ENCODE measurements at places on chromosomes 7 and 10. TPM values are rescaled to one million over a fixed set of nuclear protein-coding genes. Genes with fewer than 3 reads are reported as not detected.

GRCh38 chr7:32073533-32073932 lies 3.3 kb upstream of the PDE1C start:
- peaks cover 35% of the 10 kb centered on the region for H3K27me3 ChIP-seq
- H3K27ac ChIP-seq: no peak overlapping the region
- no peak overlapping the region for H3K4me3 ChIP-seq
- H3K36me3 ChIP-seq: no peaks in the 10 kb centered on the region

DNA sequence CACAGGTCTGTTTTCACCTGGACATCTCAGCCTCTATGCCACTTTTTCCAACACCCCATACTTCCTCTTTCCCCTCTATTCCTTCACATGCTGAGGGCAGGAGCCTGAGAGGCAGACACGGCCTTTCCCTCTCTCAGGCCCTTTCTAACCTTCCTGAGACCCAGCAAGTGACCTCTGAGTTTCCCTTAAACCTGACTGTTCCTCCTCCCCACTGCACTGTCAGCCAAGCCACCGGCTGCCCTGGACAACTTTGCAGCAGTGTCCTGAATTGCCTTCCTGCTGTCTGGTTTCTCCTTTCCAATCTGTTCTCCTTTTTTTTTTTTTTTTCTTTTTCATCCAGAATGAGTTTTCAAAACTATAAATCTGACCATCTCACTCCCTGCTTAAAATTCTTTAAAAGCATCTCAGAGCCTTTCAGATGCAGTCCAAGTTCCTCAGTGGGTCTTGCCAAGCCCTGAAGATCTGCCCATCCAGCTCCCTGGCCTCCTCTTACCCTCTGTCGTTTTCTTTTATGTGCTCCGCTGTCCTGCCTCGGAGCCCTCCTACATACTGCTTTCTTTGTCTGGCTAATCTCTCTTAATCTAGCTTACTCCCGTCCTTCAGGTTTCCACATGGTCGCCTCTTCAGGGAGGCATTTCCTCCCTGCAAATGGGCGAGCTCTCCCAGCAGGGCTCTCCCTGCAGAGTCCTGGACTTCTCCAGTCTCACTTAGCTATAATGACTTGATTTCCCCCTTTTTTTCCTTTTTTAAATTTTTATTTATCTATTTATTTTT lies 30.5 kb downstream of the SLC13A4 start:
- no peak overlapping the region for H3K27ac ChIP-seq
- H3K36me3 ChIP-seq: no peaks in the 10 kb centered on the region
- DNase-seq: no peak
- H3K4me3 ChIP-seq: no peak overlapping the region

GRCh38 chr10:7231509-7232414 lies 179.1 kb downstream of the SFMBT2 start:
- DNase-seq: no peak
- peaks cover 8% of the 10 kb centered on the region for H3K4me1 ChIP-seq
- H3K36me3 ChIP-seq: peaks cover 45% of the 10 kb centered on the region
- H3K27me3 ChIP-seq: no peaks in the 10 kb centered on the region

DNA sequence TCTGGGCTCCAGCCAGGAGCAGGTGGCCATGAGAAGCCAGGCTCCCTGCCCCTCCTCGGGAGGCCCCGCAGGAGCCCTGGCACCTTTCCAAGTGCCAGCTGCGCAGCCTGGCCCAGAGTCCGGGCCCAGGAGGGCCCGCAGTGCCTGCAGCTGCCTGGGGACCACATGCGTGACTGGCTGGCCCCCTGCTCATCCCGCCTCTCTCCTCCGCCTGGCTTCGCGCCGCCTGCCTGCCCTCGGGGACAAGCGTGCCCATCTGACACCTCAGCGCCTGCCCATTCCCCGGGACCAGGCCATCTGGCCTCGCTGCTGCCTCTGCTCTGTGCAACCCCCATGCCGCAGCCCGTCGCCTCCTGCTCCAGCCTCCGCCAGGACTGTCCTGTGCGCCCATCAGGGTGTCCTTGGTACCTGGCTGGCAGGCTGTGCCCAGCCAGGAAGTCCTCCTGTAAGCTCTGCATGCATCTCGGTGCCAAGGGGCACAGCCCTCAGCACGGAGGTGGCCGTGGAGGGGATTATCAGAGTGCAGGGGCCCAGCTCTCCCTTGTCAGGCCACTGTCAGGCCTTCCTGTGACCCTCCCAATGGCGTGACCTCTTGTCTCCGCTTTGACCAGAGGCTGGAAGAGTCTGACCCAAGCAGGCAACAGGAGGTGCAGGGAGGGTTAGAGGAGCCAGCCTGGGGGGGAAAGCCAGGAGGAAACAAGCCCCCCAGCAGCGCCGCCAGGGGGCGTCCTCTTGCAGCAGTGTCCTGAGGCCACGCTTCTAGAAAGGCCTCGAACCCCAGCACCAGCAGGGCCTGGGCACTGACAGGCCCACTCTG lies 50.5 kb downstream of the TMEM209 start:
- H3K4me3 ChIP-seq: no peak overlapping the region
- H3K27ac ChIP-seq: no peak overlapping the region
- peaks cover 9% of the 10 kb centered on the region for H3K27me3 ChIP-seq
- no peaks in the 10 kb centered on the region for H3K4me1 ChIP-seq

Gene ATAD1
- total RNA-seq: 47.4 TPM

DNA sequence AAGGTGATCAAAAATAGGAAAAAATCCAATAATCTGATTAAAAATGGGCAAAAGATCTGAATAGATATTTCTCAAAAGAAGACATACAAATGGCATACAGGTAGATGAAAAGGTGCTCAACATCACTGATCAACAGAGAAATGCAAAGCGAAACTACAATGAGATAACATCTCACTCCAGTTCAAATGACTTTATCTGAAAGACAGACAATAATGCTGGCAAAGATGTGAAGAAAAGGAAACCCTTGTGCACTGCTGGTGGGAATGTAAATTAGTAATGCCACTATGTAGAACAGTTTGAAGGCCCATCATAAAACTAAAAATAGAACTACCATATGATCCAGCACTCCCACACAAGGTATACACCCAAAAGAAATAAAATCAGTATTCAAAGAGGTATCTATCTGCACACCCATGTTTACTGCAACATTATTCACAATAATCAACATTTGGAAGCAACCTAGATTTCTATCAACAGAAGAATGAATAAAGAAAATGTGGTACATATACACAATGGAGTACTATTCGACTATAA lies 85.0 kb downstream of the LRRN3 start:
- DNase-seq: no peak
- H3K4me3 ChIP-seq: no peak overlapping the region
- H3K27me3 ChIP-seq: no peaks in the 10 kb centered on the region
- H3K36me3 ChIP-seq: peaks cover 12% of the 10 kb centered on the region
- H3K27ac ChIP-seq: no peak overlapping the region
- H3K4me1 ChIP-seq: peaks cover 14% of the 10 kb centered on the region

- no peaks in the 10 kb centered on the region for H3K4me1 ChIP-seq
- H3K27ac ChIP-seq: no peak overlapping the region
- peaks cover 8% of the 10 kb centered on the region for H3K27me3 ChIP-seq
- no peak for DNase-seq
- H3K4me3 ChIP-seq: no peak overlapping the region
Observed at GRCh38 chr10:113524539-113525490, 28.0 kb upstream of the HABP2 start.

- peaks cover 14% of the 10 kb centered on the region for H3K4me1 ChIP-seq
- H3K27me3 ChIP-seq: no peaks in the 10 kb centered on the region
- no peak overlapping the region for H3K4me3 ChIP-seq
- DNase-seq: no peak
Observed at GRCh38 chr7:157436076-157436475, 99.3 kb downstream of the DNAJB6 start.

DNA sequence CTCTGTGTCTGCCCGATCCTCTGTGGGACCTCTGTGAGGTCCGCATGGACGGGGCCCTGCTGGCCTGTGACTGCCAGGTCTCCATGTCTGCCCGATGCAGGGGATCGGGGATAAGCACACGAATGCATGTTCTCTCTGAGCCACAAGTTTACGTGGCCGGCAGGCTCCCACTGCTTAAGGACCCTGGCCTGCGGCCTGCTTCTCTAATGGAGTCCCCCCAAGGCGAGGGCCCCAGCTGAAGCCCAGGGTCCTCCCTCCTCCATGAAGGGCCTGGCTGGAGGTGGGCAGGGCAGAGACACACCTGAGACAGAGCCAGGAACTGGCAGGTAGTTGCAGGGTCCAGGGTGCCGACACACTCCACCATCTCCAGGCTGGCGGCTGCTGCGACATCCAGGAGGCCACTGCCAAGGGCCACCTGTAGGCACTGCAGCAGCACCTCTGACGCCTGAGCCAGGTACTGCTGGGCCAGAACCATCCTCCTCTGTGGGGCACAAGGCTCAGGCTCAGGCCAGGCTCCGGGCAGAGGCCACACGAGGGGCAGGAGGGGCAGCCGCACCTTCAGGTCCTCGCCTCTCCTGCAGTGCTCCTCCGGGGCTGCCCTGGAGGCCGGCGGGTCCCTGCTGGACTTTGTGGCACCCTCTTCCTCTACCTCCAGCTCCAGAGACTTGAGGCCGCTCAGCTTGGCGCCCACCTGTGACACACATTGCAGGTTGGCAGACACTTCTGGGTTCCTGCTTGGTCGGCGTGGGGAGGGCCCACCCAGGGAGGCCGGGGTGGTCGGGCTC lies 60.9 kb upstream of the NKX6-2 start:
- H3K4me3 ChIP-seq: no peak overlapping the region
- no peak overlapping the region for H3K27ac ChIP-seq
- DNase-seq: no peak
- H3K27me3 ChIP-seq: peaks cover 6% of the 10 kb centered on the region

- no peak for DNase-seq
- H3K27me3 ChIP-seq: peaks cover 4% of the 10 kb centered on the region
- H3K4me1 ChIP-seq: no peaks in the 10 kb centered on the region
- no peak overlapping the region for H3K4me3 ChIP-seq
Observed at GRCh38 chr10:123864923-123865322, 26.7 kb downstream of the CPXM2 start.

DNA sequence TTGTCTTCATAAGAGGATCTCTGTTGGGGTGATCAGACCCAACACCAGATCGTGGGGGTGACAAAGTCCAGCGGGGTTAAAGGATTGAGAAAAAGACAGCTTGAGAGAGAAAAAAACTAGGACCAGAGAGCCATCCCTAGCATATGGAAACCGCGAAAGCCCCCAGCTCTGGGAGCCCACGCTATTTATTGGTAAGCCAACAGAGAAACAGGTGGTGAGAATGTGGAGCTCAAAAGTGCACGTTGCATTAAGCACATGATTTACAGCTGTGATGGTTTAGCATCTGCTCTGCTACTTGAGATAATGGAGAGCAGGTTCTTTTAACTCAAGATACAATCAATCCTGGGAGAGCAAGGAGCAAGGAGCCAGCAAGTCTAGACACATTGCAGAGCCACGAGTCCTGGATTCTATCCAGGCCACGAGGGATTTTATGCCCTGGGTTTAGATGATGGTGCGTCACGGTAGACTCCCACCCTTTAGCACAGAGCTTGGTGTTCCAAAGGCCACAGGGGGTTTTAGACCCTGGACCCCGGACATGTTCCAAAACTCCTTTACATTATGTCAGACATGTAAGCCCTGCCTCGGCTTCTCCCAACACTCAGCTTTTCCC lies 755.2 kb upstream of the SORCS1 start:
- H3K27me3 ChIP-seq: peaks cover 16% of the 10 kb centered on the region
- no peak overlapping the region for H3K27ac ChIP-seq
- no peak for DNase-seq
- no peaks in the 10 kb centered on the region for H3K36me3 ChIP-seq

Gene MCM7
- total RNA-seq: 395 TPM

Gene NXPH1
- total RNA-seq: not detected

GRCh38 chr7:157270060-157270444 lies 66.8 kb upstream of the DNAJB6 start:
- peaks cover 22% of the 10 kb centered on the region for H3K36me3 ChIP-seq
- H3K4me3 ChIP-seq: no peak overlapping the region
- no peaks in the 10 kb centered on the region for H3K4me1 ChIP-seq
- H3K27me3 ChIP-seq: no peaks in the 10 kb centered on the region
- no peak for DNase-seq
- H3K27ac ChIP-seq: no peak overlapping the region

Gene EN2
- total RNA-seq: not detected

Gene SRGN
- total RNA-seq: 197 TPM

GRCh38 chr10:129622736-129623135 lies 155.7 kb downstream of the MGMT start:
- H3K4me1 ChIP-seq: peaks cover 6% of the 10 kb centered on the region
- H3K27ac ChIP-seq: no peak overlapping the region
- no peak for DNase-seq
- H3K36me3 ChIP-seq: peaks cover 38% of the 10 kb centered on the region
- no peaks in the 10 kb centered on the region for H3K27me3 ChIP-seq
- no peak overlapping the region for H3K4me3 ChIP-seq

Gene OR2A42
- total RNA-seq: not detected

GRCh38 chr7:43260980-43261878 lies 148.8 kb downstream of the HECW1 start:
- no peaks in the 10 kb centered on the region for H3K4me1 ChIP-seq
- DNase-seq: peak; percentile 80

Gene PLXNA4
- total RNA-seq: 0.02 TPM

Gene CALHM2
- total RNA-seq: 8.3 TPM

GRCh38 chr7:30531286-30531685 lies 26.7 kb upstream of the GGCT start:
- H3K36me3 ChIP-seq: peaks cover 3% of the 10 kb centered on the region
- no peak overlapping the region for H3K27ac ChIP-seq
- DNase-seq: no peak
- no peak overlapping the region for H3K4me3 ChIP-seq
- peaks cover 6% of the 10 kb centered on the region for H3K4me1 ChIP-seq

Gene ABCA13
- total RNA-seq: not detected

- peaks cover 39% of the 10 kb centered on the region for H3K4me1 ChIP-seq
- no peak overlapping the region for H3K4me3 ChIP-seq
- H3K36me3 ChIP-seq: peaks cover 11% of the 10 kb centered on the region
- DNase-seq: no peak
Observed at GRCh38 chr10:87750817-87751216, 67.2 kb downstream of the ATAD1 start.

Gene GDF10
- total RNA-seq: 0.12 TPM

- H3K36me3 ChIP-seq: no peaks in the 10 kb centered on the region
- peaks cover 19% of the 10 kb centered on the region for H3K27me3 ChIP-seq
- no peak overlapping the region for H3K4me3 ChIP-seq
- H3K4me1 ChIP-seq: no peaks in the 10 kb centered on the region
- H3K27ac ChIP-seq: no peak overlapping the region
Observed at GRCh38 chr10:50279489-50279888, 28.2 kb upstream of the ASAH2 start.

Gene OAT
- total RNA-seq: 37.4 TPM

DNA sequence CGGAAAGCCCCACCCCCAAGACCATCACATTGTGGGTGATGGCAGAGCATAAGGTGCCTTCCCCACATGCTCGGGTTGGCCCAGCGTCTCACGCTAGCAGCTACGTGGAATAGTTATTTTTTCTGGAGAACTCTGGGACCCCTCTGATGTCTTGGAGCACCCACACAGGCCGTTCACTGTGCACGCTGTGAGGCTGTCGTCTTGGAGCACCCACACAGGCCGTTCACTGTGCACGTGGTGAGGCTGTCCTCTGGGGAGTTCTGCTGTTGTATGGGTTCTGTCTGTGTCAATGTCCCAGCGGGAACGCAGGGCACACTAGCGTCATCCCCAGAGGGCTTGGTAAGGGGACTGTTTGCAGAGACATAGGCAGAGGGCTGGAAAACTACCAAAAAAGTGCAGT lies 38.8 kb upstream of the FAM20C start:
- no peak overlapping the region for H3K27ac ChIP-seq
- H3K36me3 ChIP-seq: no peaks in the 10 kb centered on the region
- DNase-seq: no peak

Gene ICA1
- total RNA-seq: 0.94 TPM

- DNase-seq: peak; percentile 22
- H3K4me1 ChIP-seq: peaks cover 18% of the 10 kb centered on the region
- H3K4me3 ChIP-seq: peak overlapping the region; percentile 72
- peak overlapping the region; percentile 80 for H3K27ac ChIP-seq
- H3K36me3 ChIP-seq: no peaks in the 10 kb centered on the region
Observed at GRCh38 chr7:101754424-101755159, 62.8 kb upstream of the CUX1 start.
